ENCODE measurements at places on chromosomes 7 and 10.

DNA sequence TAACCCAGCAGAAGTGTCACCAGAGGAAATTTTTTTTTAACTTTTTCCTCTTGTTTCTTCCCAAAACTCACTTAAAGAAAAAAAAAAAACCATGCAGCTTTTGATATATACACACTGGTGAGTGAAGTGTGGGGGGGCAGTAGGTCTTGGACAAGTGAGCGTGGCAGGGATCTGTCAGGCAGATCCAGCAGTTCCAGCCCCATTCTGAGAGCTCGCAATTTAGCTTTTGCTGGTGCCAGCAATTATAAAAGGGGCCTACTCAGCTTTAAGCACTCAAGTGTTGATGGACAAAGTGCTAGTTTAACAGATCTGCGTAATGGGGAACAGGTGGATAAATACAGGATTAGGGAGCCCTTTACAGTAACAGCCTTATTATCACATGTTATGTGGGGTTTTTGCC, 619.2 kb upstream of the GALNT17 start:
- no peak for DNase-seq

- DNase-seq, result no peak
Observed at GRCh38 chr10:102109166-102110116, 10.7 kb downstream of the LDB1 start.

DNA sequence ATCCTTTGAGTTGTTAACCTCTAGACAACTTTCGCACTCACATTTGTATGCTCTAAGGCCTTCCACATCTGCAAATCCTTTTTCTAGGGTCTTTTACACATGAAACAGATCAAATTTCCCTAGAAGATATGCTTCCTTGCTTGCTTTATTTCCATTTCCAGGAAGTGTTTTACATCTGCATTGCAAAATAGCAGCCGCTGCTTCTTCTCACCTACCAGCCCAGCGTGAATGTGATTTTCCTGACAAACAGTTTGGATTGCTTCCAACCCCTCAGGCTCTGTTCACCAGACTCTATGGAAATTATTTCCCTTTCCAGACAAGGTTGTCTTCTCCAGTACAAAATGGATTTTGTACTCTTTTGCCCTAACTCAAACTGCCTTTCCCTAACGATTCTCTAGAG, 50.9 kb upstream of the PAPSS2 start:
- no peak for DNase-seq

DNA sequence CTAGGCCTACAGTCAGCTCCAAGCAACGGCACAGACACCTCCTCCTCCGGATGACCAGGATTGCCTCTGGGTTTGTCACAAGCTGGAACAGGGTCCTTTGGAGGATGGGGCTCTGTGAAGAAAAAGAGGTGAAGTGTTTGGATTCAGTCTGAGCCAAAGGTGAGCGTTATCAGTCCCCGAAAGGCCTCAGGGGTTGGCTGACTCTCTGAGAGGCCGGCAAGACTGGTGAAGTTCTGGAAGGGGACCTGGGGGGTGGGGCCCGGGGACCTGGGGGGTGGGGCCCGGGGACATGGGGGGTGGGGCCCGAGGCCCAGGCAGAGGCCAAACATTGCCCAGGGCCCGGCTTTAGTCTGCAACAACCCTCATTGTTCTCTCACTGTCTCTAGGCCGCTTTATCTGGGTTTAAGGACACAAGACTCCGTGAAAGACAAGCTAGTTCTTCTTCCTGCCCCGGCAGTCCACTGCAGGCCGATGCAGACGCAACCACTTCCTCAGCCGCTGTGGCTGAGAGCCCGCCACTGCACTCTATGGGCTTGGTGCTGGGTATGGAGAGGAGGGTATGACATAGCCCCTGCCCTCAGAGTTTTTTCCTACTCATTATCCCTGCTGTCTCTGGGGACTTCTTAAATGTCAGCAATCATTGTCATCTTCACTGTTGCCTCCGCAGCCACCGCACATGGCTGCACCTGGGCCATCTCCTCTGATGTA, 27.4 kb upstream of the PSAP start:
- DNase-seq, result no peak

DNA sequence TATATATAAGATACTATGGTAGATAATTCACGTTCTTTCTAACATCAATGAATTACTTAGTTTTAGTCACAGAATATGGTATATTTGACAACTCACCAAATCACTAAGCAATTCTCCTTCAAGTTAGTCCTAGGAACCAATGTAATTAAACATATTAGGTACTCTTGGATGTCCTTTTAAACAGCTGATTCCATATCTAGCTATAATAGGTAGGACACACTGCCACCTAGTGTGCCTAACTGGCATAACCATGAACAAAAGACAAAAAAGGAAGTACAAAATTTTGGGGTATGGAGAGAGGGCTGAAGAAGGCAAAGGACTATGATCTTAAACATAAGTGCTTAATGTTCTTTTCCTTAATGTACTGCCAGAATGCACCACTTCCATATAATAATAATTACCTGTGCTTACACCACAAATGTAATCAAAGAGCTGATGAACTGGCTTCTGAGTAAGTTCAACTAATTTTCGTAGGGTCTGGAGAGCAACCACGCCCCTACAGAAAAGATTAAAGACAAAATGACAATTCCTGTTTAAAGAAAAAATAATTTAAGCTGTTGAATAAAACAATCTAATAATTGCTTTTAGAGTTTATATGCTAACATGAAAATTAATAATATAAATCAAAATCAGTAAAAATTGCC, 28.7 kb downstream of the PNPLA8 start:
- DNase-seq, result no peak

All from stimulated activated CD8-positive, alpha-beta memory T cell treated with anti-CD3 and anti-CD28 coated beads, Interleukin-7, amount 100 ng/mL, for 1 hour (primary cell).